ENCODE measurements at places on chromosomes 16 and 17.

- no peak for DNase-seq
These were observed 275.1 kb upstream of the MYOCD start for GRCh38 chr17:12390631-12391030.

DNA sequence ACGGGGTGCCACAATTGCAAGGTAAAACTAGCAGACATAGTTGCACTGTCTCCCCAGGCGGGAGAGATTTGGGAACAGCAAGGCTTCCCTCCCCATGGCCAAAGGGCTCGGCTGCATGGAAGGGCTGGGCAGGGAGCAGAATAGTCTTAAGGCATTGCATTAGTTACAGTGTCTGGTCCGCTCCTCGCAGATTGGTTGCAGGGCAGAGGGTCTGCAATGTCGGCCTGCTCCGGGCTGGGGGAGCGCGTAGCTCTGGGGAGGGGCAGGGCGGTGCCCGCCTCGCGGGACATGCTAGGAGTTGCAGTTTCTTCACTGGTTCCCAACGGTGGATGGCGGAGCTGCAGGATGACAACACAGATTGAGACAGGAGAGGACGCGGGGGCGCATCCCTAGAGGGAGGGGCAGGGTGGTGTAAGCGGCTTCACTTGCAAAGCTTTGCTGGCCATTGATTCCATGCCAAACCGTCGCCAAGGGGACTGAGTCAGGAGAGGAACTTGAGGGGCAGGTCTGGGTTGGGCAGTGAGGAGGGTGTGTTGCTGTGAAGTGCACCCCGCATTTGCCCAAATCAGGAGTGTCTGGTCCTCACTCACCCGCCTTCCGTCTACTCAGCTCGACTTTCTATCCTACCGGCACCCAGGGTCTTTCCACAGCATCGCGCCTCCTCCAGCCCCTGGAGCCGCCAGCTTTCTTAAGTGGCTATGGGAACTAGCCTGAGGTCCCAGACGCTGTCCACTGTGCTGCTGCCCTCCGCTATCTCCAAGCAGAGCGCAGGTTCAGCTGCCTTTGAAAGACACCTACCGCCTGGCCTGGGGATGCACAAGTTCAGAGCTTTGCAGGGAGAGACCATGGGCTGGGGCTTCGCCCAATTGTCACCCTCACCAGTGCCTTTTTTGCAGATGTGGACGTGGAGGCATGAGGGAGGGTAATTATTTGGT, 1748.9 kb downstream of the TP53TG3F start:
- DNase-seq = no peak

DNA sequence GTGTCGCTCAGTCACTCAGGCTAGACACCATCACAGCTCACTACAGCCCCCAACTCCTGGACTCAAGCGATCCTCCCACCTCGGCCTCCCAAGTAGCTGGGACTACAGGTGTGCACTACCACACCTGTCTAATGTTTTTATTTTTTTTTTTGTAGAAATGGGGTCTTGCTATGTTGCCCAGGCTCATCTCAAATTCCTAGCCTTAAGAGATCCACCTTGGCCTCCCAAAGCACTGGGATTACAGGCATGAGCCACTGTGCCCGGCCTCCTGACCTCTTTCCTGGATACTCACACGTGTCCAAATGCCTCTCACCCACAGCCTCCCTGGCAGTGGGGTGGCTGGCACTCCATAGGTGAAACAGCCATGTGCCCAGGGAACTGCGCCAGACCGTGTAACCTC, 17.5 kb downstream of the CAMKK1 start:
- no peak for DNase-seq

- DNase-seq = no peak
These were observed 2.8 kb downstream of the FN3K start for GRCh38 chr17:82737967-82738877.

DNA sequence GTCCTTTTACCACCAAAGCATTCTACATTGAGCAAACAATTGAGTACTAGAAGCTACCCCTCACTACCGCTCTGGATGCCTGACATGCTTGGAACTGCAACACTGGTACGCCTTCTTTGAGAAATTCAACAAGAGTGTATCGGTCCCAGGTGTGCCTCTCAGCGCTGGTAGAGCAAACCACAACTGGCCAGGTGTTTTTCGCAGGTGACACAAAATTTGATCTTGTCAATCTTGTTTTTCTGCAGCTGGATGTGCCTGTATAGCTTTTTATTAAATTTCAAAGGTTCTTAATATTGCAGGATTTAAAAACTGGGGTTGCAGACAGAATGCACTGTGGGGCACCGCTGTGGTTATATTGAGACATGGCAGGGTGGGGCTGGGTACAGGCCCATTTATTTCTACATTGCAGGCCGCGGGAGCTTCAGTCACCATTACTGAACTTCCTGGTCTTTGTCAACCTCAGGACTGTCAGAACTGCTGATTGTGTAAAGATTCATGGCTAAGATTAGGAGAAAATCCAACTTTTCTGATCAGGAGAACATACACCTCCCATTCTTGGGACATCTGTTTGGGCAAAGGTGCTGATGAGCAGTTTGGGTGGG, 4.5 kb upstream of the SNX20 start:
- DNase-seq = peak; percentile 43

- no peak for DNase-seq
These were observed 55.4 kb downstream of the TNRC6C start for GRCh38 chr17:78013683-78014467.

DNA sequence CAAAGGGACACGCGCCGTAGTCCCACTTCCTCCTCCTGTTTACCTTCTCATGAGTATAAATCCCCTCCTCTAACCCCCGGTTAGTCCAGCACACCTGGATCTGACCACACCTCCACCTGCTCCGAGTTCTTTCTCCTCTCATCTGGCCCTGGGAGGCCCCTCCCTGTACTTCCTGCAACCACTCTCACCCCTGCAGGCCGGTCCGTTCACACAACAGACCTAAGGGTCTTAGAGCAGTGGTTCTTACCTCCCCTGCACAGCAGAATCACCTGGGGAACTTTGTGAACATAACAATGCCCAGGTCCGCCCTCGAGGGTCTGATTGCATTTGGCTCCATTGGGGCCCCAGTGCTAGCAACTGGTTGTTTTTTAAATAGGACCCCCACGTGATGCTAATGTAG, 24.8 kb downstream of the TMEM114 start:
- no peak for DNase-seq

- DNase-seq = no peak
These were observed 484 bp downstream of the FZD2 start for GRCh38 chr17:44557651-44558285.

DNA sequence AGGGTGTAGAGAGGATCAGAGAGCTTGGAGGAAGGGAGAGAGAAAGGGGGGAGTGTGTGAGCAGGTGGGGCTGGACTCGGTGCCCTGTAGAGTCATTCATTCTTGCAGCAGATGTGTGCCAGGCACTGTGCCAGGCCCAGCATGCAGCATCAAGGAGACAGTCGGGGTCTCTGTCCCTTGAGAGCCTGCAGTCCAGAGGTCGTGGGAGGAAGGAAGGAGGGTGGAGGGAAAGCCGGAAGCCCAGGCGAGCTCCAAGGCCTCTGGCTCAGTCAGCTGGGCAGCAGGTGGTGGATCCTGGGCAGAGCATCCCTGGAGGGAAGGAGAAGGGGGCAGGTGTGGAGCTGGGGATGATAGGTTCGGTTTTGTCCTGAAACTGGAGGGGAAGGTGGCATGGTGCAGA, 27.5 kb downstream of the EPN2 start:
- no peak for DNase-seq

DNA sequence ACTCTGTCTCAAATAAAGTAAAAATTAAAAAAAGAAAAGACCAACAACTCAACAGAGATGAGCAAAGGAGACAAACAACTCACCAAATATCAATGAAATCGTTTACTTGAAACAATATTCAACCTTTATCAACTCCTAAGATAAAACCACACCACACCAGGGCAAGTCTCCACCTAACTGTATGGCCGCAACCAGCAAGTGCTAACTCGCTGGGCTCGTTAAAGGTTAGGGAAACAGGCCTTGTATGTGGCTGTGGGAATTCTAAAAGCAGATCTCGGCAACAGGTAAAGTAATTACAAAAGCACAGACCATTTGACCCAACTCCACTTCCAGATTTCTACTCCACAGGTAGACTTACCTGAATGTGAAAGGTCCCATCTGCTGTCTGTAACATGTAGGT, 9.3 kb downstream of the ZCCHC14 start:
- DNase-seq = no peak

- DNase-seq = no peak
These were observed 7.8 kb upstream of the KRT19 start for GRCh38 chr17:41535764-41536481.

GRCh38 chr17:47604598-47604927, 45.2 kb upstream of the KPNB1 start:
- no peak for DNase-seq

GRCh38 chr17:30000001-30000754, 58.7 kb downstream of the EFCAB5 start:
- DNase-seq = no peak

GRCh38 chr17:67164302-67164701, 80.7 kb downstream of the HELZ start:
- no peak for DNase-seq

GRCh38 chr16:55152875-55153390, 171.1 kb upstream of the IRX6 start:
- DNase-seq = no peak

DNA sequence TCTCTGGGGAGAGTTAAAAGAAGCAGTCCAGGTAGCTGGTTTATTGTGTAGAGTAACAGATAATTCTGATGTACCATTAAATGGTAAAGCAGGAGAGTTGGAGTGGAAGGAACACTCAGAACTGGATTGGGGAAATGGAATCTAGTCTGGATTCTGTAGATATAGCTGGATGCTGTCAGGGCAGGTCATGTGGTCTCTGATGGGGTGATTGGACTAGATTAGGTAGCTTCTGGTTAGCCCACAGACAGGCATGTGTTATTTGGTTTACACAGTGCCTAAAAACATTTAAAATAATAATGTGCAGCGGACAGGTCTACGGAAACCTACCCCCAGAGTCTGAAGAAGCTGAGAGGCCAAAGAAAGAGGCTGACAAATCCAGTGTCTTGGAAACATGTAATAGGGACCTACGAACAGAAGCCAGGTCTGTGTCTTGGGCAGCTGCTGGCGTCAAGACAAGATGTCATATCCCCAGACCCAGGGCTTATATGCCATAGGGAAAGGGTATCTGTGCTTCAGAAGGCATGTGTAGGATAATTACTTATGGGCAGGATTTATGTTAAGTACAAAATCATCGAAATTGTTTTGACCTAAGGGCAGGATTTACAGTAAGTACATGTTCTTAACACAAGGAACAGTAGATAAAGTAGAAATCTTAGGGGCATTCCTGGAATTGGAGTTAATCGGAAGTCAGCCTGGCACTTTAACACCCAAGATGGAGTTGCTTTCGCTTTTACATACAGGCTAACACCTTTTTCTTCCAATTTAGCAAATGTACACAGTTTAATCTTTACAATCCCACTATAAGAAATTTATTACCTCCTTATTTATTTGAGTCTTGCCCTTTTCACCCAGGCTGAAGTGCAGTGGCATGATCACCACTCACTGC, 12.4 kb downstream of the LUC7L3 start:
- no peak for DNase-seq

DNA sequence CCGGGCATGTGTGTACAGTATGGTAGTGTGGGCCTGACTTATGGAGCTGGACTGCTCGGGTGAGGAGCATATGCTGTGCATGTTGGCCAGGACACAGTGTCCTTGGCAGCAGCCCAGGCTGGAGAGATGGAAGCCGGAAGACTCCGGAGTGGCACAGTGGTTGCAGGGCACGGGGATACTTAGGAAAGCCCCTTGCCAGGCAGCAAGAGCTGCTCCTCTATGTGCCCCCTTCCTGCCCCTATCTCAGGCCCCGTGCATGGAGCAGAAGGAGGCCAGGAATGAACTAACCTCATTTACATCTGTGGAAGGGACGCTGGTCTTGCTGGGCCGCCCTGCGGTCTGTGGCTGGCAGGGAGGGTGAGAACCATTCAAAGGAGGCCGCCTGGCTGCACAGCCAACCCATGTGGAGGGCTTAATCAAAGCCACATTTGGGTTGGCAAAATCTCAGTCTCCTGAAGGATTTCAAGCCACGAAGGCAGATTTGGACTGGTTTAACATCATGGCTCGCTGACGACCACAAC, 32.2 kb upstream of the RCVRN start:
- no peak for DNase-seq

- DNase-seq = no peak
These were observed 9.4 kb upstream of the SLC6A4 start for GRCh38 chr17:30244853-30245385.

DNA sequence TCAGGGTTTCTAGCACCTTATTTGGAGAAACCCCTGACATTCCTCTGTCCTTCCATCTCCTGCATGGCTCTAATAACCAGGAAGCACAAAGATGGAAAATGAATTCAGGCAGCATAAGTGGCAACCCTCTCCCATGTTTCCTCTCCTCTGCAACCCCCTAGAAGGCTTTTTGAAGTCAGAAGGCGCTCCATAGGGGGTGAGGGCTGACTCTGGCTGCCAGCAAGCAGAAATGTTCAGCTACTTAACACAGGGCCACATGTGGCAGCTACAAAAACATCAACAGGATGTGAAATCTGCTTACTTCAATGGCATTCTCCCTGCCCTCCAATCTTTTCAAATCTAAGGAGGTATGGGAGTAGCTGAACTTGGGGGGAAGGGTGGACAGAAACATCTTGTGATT, 55.2 kb upstream of the IRX5 start:
- DNase-seq = no peak

- no peak for DNase-seq
These were observed 27.8 kb upstream of the ITGA3 start for GRCh38 chr17:50027881-50028735.

- peak; percentile 18 for DNase-seq
These were observed 5.8 kb upstream of the KIFC3 start for GRCh38 chr16:57807968-57808528.

DNA sequence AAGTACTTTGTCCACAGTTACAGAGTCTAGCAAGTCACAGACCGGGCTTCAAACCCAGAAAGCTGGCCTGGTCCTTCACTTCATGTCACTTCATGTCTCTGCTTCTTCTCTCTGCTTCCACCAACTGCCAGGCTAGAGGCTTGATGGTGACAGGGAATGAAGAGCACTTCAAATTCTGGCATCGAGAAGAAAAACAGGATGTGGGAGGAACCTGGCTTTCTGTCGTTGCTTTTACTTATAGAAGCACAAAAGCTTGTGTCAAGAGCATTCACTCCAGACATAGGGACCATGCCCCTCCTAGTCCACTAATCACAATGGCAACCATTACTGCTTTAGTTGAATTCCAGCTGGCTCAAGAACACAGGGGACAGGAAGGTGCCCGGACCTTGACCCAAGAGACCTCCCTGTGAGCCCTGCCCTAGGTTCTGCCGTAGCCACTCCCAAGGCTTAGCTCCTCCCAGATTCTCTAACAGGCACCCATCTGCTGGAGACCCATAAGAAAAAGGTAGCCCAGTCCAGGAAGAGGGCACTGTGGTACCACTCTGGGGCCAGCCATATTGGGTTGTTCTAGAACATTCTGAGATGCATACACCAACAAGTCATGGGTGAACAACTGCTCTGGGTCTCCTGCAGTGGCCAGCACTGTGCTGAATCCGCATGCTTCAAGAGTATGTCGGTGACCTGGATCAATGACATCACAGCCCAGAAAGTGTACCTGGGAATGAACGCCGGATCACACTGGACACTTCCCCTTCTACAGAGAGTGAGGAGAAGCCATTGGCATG, 181.8 kb downstream of the C16orf95 start:
- DNase-seq = no peak

GRCh38 chr17:61416211-61416539, 16.5 kb downstream of the TBX2 start:
- DNase-seq = no peak

GRCh38 chr16:31129568-31130335, 5.8 kb downstream of the PRSS8 start:
- DNase-seq = peak; percentile 62
